ENCODE measurements at places on chromosomes 5 and 9.
A peak's percentile ranks its signal among the peaks of the same experiment; 100 is the strongest.

DNA sequence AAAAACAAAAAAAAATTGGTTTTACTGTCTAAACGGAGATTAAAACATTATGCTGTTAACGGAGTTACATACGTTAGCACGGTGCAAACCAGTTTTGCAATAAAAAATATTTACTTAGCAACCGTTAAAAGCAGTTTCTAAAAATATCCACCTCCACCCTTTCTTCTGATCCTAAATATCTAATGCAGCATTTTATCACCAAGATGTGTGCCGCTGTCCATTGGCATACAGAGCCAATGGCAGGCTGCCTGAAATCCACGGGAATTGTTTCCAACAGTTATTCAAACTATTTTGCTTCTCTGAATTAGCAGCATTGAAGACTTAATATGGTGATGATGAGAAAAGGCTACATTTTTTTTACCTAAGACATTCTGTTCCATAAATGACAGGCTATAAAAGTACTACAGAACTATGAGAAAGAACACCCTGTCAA, 61.6 kb downstream of the CSNK1A1 start:
- no peak for DNase-seq

DNA sequence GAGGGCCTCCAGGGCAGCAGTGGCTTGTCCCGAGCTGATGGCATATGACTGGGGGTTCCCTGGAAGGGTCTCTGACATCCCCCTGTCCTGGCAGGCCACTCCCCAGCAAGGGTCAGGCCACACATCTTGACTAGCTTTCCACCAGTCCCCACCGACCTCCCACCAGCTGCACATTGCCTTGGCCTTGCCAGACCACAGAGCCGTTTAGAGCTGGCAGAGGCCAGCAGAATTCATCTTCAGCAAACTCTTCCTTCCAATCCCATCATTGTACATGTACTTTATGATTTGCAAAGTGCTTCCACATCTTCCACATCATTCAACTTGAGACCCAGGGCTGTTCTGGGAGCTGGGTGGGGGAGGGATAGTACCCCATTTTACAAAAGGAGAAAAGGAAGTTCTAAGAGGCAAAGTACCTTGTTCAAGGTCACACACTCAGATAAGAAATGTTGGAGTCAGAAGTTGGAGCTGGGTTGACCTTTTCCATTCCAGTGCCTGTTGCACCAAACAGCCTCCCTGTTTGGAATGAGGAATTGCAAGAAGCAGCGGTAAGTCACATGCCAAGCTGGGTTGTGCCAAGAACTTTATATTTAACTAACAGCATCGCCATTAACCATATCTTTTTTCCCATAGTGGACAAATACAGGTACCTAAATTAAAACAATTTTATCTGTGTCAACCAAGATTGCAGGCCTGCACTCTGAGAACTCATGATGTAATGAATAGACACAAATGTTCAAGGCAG, 25.8 kb upstream of the COL15A1 start:
- DNase-seq = no peak

DNA sequence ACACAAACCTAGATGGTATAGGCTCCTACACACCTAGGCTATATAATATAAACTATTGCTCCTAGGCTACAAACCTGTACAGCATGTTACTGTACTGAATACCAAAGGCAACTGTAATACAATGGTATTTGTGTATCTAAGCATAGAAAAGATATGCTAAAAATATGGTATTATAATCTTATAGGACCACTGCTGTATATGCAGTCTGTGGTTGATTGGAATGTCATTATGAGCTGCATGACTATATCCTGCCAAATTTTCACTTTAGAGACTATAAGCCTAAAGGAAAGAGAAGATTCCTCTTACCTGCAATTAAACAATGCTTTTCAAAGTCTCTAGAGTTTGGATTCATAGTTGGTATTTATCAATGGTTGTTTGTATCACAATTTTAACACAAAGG, 24.7 kb upstream of the ACOT12 start:
- no peak for DNase-seq

DNA sequence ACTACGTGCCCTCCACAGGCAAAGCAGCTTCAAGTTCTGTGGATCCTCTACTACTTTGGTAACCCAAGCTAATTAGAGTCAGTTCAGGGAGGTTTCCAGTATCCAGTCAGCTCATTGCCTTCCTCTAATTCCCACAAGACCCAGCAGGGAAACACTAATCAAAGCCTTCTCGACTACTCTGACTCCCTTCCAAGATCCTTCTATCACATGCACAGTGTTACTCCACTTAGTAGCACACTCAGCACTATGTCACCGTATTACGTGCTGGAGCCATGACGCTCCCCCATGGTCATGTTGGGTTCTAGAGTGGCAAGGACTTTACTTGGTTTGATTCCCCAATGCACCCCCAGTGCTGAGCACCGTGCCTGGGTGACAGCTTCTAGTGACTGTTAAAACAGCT, 53.0 kb downstream of the DCP2 start:
- no peak for DNase-seq

DNA sequence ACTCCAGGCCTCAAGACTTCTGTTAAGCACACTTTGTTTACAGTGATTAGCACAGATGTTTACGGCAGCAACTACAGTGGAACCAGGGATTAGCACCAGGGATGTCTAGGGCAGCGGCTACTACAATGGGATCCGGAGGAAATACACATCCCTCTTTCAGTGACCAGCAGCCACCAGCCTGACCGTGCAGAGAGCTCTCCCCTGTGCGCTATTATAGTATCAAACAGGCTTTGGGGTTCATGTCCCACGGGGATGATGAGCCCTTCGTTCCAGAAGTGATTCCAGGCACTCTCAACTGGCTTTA, 21.5 kb downstream of the GFPT2 start:
- no peak for DNase-seq

GRCh38 chr5:60722416-60722815, 22.4 kb upstream of the DEPDC1B start:
- DNase-seq = no peak

- peak; percentile 5 for DNase-seq
These were observed 1.1 kb downstream of the PPIC start for GRCh38 chr5:123035360-123035917.

DNA sequence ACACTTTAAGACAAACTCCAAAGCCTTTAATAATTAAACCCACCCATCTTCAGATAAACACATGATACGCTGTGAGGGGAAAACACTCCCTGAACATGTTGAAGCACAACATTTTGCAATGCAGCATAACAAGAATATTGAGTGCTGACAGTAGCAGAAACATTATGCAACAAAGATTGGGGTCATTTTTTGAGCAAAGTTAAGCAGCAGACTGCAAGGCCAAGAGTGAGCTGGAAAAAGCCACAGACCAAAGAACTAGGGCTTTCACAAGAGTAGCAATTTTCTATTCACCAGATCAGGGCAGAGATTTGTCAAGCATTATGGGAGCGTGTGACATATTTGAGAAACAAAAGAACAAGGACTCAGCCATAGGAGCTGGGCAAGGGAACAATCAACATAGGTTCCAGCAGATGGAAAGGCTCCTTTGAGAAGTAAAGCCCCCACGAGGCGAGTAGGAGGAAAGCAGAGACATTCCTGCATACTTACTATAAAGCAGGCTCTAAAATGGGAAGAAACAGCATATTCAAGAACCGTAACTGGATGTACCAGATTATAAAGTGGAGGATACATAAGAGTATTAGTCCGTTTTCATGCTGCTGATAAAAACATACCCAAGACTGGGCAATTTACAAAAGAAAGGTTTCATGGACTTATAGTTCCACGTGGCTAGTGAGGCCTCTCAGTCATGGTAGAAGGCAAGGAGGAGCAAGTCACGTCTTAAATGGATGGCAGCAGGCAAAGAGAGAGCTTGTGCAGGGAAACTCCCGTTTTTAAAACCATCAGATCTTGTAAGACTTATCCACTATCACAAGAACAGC, 4.8 kb upstream of the TTC23L start:
- DNase-seq = no peak

DNA sequence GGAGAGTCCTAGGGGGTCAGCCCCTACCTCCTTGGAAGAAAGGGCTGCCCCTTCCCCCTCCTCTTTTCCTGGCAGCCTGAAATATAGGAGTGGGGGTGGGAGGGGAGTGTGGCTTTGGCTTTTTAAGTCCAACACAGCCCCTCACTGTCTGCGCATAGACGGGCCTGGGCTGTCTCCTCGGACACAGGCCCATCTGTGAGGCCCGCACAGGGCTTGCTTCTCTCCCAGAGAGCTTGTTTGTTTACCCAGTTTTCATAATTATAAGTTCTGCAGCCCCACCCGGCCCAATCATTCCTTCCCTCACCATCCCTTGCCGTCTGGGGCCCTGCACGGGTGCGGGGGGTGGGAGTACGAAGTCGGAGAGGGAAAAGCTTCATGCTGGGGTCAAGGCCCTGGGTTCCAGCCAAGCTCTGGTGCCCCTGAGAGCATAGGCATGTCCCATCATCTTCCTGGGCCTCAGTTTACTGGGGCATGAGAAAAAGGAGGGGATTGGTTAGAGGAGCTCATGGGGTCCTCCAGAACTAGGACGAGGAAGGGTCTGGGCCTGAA, 54.0 kb upstream of the STXBP1 start:
- DNase-seq = no peak

Measured in stimulated activated CD4-positive, alpha-beta T cell treated with anti-CD3 and anti-CD28 coated beads, TNF-alpha, amount 100 ng/mL, for 24 hours (primary cell).